ENCODE measurements at places on chromosomes 5 and 9. TPM values are rescaled to one million over a fixed set of nuclear protein-coding genes. Genes with fewer than 3 reads are reported as not detected.

DNA sequence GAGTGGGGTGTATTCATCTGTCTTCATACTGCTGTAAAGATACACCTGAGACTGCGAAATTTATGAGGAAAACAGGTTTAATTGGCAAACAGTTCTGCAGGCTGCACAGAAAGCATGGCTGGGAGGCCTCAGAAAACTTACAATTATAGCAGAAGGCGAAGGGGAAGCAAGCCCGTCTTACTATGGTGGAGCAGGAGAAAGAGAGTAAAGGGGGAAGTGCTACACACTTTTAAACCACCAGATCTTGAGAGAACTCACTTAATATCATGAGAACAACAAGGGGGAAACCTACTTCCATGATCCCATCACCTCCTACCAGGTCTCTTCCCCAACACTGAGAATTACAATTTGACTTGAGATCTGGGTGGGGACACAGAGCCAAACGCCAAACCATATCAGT is 12.5 kb upstream of the NREP start:
- DNase-seq: no peak
- no peaks in the 10 kb centered on the region for H3K4me1 ChIP-seq
- no peak overlapping the region for H3K27ac ChIP-seq
- H3K27me3 ChIP-seq: no peaks in the 10 kb centered on the region
- H3K36me3 ChIP-seq: no peaks in the 10 kb centered on the region

DNA sequence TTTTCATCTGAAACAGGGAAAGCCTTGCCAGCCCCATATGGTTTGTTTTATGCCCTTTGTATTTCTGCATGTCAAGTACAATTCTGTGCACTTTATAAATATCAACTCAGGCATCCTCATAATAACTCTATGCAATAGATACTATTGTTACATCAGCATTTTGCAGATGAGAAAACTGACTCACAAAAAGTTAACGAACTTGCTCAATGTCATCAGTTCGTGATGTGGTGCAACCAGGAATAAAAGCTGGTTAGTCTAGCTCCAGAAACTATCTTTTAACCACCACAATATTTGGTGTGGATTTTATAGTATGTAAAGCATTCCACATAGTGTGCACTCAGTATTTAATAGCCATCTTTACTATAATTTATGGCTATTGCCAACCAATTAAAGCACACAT is 134.9 kb downstream of the MRPS30 start:
- DNase-seq: no peak
- H3K27ac ChIP-seq: no peak overlapping the region

DNA sequence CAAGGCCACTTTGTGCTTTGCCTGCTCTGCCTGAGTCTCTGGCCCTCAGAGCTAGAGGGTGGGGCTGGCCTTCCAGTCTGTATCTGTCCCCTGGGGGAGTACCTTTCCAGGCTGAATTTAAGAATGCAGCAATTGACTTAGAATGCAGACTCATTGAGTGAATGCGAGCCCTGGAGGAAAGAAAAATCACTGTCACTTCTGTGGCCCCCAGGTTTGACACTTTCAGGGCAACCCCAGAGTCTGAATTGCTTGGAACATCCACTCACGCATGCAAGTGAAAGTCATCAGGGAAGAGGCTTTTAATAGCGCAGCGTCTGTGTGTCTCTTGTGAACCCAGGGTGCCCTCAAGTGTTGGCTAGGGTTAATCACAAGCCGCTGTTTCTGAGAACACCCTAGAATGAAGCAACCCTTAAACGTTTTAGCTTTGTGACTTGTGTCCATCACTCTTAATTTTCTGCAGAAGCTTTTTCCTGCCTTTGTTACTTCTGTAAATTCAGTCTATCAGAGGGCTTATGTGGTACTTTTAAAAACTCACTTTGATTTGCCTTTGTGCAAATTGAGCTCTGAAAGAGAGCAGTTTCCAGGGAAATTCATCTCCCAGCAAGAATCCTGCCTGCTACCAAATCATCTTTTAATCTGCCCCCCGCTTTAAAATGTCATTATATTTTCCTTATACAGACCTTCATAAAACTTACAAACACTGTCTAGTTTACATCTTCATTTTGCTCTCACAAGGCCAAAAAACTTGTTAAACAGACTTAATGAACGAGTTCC is 146.8 kb upstream of the IQGAP2 start:
- H3K4me3 ChIP-seq: no peak overlapping the region
- H3K36me3 ChIP-seq: no peaks in the 10 kb centered on the region
- no peak overlapping the region for H3K27ac ChIP-seq
- no peaks in the 10 kb centered on the region for H3K27me3 ChIP-seq
- no peak for DNase-seq
- peaks cover 2% of the 10 kb centered on the region for H3K4me1 ChIP-seq

DNA sequence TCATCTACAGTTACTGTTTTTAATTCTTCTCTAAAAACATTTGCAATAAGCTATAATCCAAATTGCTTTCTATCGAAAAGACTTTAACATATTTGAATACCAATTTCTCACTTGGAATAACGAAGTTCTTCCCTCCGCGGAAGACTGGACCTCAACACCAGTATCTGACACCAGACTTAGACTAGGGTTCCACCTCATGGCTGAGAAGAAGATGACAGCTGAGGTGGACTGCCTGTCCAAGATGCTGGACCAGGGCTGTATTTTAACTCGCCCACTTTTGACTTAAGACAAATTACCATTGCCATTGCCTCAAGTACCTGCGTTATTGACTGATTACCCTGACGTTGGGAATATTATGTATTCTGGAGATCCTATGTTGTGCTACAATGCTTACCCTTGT is 34.1 kb downstream of the ZMAT2 start:
- peak; percentile 31 for DNase-seq
- no peaks in the 10 kb centered on the region for H3K36me3 ChIP-seq
- no peaks in the 10 kb centered on the region for H3K27me3 ChIP-seq
- H3K27ac ChIP-seq: no peak overlapping the region
- H3K4me3 ChIP-seq: no peak overlapping the region

DNA sequence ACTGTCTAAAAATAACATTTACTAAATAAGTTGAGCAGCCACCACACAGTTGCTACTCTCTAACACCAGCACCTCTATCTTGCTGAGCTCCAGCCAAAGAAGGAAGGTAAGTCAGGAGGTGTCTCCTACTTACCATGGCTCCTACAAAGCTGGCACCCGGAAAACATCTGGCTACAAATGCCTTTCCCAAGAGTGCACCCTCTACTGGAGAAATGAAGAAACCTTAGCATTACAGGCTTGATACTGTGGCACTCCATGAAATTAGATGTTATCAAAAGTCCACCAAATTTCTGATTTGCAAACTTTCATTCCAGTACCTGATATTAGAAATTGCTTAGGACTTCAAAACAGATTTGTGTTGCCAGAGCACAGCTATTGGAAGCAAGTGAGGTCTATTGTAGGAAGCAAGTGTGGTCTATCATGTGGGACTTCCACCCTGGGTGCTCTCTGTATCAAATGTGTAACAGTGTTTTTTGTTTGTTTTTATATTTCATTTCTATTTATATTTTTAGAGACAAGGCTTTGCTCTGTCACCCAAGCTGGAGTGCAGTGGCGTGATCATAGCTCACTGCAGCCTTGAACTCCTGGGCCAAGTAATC is 25.7 kb upstream of the RFK start:
- peaks cover 9% of the 10 kb centered on the region for H3K4me1 ChIP-seq
- no peak for DNase-seq
- no peak overlapping the region for H3K27ac ChIP-seq
- H3K36me3 ChIP-seq: no peaks in the 10 kb centered on the region
- no peaks in the 10 kb centered on the region for H3K27me3 ChIP-seq

- H3K4me3 ChIP-seq: no peak overlapping the region
- no peaks in the 10 kb centered on the region for H3K27me3 ChIP-seq
These were observed 17.3 kb upstream of the BICD2 start for GRCh38 chr9:92781899-92782298.

DNA sequence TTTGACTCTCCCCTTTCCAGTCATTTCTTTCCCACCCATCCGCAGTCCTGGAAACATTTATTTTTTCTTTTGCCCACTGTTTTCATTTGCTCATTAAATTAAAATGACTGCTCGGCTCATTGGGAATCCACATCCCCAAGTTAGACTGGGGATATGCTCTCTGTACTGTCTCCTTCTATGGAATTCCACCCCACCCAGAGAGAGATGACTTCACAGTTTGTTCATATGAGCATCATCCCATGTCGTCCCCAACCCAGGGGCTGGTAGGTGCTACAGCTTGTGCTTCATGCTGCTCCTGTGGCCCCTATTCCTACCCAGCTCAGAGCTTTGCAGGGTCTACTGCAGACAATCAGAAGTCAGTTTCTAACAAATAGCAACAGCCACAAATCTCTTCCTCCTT is 16.5 kb upstream of the RARS1 start:
- H3K36me3 ChIP-seq: peaks cover 45% of the 10 kb centered on the region
- no peaks in the 10 kb centered on the region for H3K4me1 ChIP-seq
- DNase-seq: no peak
- H3K27ac ChIP-seq: no peak overlapping the region
- H3K4me3 ChIP-seq: no peak overlapping the region
- H3K27me3 ChIP-seq: no peaks in the 10 kb centered on the region

- H3K27me3 ChIP-seq: no peaks in the 10 kb centered on the region
- no peaks in the 10 kb centered on the region for H3K4me1 ChIP-seq
- H3K36me3 ChIP-seq: no peaks in the 10 kb centered on the region
- H3K4me3 ChIP-seq: no peak overlapping the region
- DNase-seq: no peak
- H3K27ac ChIP-seq: no peak overlapping the region
These were observed 490.0 kb upstream of the COX7C start for GRCh38 chr5:86127696-86128095.

- no peak for DNase-seq
- H3K4me1 ChIP-seq: no peaks in the 10 kb centered on the region
- H3K4me3 ChIP-seq: no peak overlapping the region
- H3K36me3 ChIP-seq: no peaks in the 10 kb centered on the region
- no peak overlapping the region for H3K27ac ChIP-seq
These were observed 235.7 kb downstream of the PBX3 start for GRCh38 chr9:125982798-125983406.

DNA sequence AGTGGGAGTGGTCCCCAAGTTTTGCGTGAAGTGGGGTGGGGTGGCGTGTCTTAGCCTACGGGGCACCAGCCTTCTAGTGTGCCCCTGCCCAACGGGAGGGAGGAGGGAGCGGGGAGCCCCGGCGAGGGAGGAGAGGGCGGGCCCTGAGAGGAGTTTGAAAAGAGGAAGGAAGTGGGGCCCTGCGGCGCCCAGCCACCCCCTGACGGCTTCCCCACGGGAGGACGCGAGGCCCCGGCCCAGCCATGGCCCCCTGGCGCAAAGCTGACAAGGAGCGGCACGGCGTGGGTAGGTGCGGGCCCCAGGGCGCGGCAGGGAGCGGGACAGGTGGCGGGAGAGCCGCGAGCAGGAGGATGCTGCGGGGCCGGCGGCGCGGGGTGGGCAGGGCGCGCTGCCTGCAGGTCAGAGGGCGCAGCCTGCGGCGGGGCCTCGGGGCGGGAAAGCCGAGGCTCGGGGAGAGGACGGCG is at the start of gene DOCK2:
TSS of gene DOCK2 (plus strand) at position 191 of the 464 bp plus-strand sequence. CDS start at position 243, 52 bp downstream.
- H3K4me3 ChIP-seq: no peak within 1 kb of the TSS
- no peaks in the 10 kb centered on the region for H3K4me1 ChIP-seq
- H3K27ac ChIP-seq: no peak within 1 kb of the TSS
- H3K27me3 ChIP-seq: no peaks in the 10 kb centered on the region
- DNase-seq: no peak

DNA sequence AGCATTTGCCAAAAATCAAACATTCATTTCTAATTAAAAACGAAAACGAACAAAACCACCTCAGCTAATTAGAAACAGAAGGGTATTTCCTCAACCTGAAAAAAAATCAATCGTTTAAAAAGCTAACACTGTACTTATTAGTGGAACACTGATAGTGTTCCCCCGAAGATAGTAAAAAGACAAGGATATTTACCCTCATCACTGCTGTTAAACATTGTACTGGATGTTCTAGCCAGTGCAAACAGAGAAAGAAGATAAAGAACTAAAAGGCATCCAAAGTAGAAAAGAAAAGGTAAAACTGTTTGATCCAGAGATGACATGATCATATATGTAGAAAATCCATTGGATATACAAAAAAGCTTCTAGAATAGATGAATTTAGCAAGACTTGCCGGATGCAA is 508.3 kb downstream of the DMRTA1 start:
- H3K27ac ChIP-seq: no peak overlapping the region
- DNase-seq: no peak
- H3K27me3 ChIP-seq: no peaks in the 10 kb centered on the region
- no peaks in the 10 kb centered on the region for H3K4me1 ChIP-seq
- H3K4me3 ChIP-seq: no peak overlapping the region
- H3K36me3 ChIP-seq: no peaks in the 10 kb centered on the region

DNA sequence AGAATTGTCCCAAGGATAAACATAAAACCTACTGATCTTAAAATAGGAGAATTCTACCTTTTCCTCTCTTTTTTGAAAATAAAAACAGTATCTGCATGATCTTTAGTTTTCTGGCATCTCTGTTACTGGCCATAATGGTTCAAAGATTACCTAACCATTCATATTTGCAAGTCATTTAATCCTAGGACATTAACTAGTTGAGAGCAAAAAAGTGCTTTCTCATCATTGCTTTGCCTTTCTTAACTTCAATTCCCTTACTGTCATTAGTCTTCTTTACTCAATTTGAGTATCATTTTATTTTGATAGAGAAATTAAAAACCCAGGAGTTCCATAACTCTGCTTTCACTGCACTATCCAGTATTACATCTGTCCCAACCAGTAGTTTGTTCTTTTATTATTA is 68.6 kb downstream of the RFX3 start:
- H3K4me1 ChIP-seq: no peaks in the 10 kb centered on the region
- no peak overlapping the region for H3K4me3 ChIP-seq
- no peak for DNase-seq
- no peaks in the 10 kb centered on the region for H3K36me3 ChIP-seq
- no peaks in the 10 kb centered on the region for H3K27me3 ChIP-seq

GRCh38 chr5:158718738-158719505 is 380.8 kb downstream of the EBF1 start:
- H3K36me3 ChIP-seq: no peaks in the 10 kb centered on the region
- H3K27me3 ChIP-seq: no peaks in the 10 kb centered on the region

DNA sequence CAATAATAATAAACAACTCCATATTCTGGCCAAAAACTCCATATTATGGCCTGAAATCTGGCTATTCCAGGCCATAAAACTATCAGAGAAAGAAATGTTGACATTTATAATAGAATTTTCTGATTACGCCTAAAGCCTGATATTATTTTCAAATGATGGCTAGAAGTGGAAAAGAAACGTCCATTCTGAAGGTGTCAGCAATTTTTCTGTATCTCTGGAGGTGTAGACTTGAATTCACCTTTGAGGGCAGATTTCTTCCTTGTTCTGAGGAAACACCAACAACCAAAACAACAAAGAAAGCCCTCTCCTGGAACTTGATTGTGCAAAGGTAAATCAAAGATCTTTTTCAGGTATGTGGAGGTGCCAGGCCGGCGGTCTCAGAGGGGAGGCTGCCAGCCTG is 390.7 kb downstream of the DMAC1 start:
- no peak overlapping the region for H3K27ac ChIP-seq
- no peak for DNase-seq
- no peaks in the 10 kb centered on the region for H3K4me1 ChIP-seq
- H3K4me3 ChIP-seq: no peak overlapping the region

- H3K4me1 ChIP-seq: no peaks in the 10 kb centered on the region
- no peak overlapping the region for H3K27ac ChIP-seq
- H3K36me3 ChIP-seq: no peaks in the 10 kb centered on the region
- H3K4me3 ChIP-seq: no peak overlapping the region
These were observed 94.5 kb downstream of the PLPP1 start for GRCh38 chr5:55440188-55440646.

GRCh38 chr5:91865915-91866314 is 482.8 kb upstream of the ARRDC3 start:
- no peaks in the 10 kb centered on the region for H3K27me3 ChIP-seq
- no peaks in the 10 kb centered on the region for H3K4me1 ChIP-seq
- no peaks in the 10 kb centered on the region for H3K36me3 ChIP-seq

The BTNL3 gene
- total RNA-seq: not detected

The KIF20A gene
- 0.32 TPM for total RNA-seq

The EPB41L4A gene
- 6.8 TPM for total RNA-seq

The RNF183 gene
- 0.16 TPM for total RNA-seq

The WDR41 gene
- total RNA-seq: 23.4 TPM

The TAF11L7 gene
- not detected for total RNA-seq

The PCDHB5 gene
- 6.7 TPM for total RNA-seq

The C5orf52 gene
- total RNA-seq: not detected

The PCDHGB6 gene
- total RNA-seq: 2.5 TPM
